ENCODE measurements at places on chromosomes 2 and 18.

DNA sequence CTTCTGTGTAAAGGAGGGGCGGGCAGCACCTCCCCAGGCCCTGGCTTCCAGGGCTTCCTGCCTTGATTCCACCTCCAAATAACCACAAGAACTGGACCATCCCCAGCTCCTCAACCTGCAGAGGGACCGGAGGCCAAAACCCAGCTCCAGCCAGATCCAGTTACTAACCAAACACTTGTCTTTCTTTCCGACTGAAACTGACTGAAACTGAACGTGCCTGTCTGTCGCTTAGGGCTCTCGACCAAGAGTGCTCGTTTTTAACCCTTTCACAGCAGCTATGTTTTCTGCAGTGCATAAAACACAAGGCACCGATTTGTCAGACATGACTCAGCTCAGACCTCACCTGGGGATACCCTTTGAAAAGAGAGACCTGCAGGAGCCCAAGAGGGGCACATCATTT, 249.9 kb upstream of the SIX2 start:
- DNase-seq = no peak

DNA sequence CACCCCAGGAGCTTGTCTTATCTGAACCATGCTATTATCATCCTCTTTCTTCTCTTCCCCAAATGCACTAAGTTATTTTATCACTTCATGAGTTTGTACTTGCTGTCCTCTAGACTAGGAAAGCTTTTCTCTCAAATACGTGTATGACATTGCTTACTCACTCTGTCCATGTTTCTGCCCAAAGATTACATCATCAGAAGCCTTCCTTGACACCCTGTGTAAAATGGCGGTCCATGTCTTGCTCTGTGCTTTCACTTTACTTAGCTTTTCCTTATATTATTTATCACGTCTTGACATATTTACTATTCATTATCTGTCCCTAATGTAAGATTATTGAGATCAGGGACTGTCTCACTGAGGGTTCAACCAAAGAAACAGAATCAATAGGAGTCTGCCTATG, 196.1 kb upstream of the ZEB2 start:
- DNase-seq = no peak

- DNase-seq = no peak
Measured at GRCh38 chr2:14428056-14428455, 204.5 kb upstream of the LRATD1 start.

GRCh38 chr18:32815881-32816280, 43.1 kb upstream of the KLHL14 start:
- no peak for DNase-seq

DNA sequence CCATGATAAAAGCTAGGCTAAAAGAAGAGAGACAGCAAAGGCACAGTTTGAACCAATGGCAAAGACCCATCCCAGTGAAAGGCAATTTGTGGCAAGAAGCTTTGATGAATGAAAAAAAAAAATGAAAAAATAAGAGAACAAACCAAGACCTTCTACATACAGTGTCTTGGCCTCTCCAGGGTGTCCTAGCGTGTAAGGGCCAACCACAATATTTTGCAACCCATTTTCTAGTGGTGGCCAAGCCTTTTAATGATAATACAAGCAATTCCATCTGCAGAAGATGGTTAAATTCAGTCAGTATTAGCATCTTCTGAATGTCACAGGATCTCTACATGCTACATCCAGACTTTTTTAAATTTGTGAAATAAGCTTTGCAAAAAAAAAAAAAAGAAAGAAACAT, 270.4 kb downstream of the LRATD1 start:
- DNase-seq = no peak

DNA sequence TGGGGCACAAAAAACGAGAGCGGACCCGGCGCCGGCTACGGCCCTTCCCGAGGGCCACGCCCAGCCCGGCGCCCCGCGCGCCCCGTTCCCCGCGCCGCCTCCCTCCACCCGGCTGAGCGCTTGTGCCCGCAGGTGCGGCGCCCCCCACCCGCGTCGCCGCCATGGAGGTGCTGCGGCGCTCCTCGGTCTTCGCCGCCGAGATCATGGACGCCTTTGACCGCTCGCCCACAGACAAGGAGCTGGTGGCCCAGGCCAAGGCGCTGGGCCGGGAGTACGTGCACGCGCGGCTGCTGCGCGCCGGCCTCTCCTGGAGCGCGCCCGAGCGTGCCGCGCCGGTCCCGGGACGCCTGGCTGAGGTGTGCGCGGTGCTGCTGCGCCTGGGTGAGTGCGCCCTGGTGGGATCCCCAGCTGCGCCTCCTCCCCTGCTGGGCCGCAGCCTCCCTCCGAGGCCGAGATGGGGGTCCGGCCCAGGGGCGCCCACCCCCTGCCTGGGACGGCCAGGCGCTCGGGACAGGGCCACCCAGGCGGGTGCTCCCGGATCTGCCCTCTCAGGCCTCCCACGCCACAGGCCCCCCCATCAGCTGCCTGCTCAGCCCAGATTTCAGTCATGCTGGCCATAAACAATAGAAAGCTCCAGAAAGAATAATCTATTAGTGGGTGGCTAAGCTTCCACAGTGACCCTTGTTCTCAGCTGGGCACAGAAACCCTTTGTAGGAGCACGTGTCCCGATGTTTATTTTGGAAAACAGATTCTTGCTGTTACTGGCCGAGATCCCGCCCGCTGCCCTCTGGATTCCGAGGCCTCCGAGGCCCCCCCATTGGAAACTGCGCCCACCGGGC, 997 bp downstream of the BOK start:
- DNase-seq = no peak

DNA sequence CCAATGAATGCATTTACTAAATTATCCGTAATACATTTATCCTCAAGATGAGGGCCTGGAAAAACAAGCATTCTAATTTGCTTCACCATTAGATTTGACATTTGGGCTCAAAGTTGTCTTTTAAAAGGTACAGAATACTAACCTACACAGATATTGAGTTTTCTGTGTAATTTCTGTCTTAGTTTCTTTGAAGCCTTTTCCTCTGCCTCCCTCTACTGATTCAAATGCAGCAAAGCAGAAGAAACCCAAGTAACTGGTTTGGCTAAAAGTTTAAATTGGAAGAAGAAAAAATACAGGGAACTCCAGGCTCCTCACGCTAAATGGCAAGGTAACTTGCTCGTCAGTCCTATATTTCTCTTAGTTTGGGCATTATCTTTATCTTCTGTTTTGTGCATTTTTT, 53.3 kb upstream of the SLC5A7 start:
- DNase-seq = no peak

GRCh38 chr2:78145997-78146722, 624.0 kb upstream of the LRRTM4 start:
- DNase-seq = no peak

GRCh38 chr2:190670182-190670946, 21.5 kb downstream of the NAB1 start:
- DNase-seq = no peak

DNA sequence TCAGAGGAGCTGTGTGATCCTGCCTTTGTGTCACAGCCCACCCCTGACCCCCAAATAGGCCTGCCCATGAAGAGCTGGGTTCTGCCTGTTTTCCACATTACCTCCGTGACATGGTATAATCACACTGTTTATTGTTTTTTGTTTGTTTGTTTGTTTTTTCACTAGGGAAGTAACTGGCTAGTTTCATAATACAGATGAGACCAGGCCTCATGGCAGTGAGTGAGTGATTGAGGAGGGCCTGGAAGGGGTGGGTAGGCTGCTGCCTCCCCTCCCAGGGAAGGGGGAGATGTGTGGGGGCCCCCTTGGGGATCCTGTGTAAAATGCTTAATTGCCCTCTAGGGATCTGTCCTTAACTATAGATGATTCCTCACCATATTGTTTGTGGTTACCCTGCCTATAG, 190.5 kb downstream of the LDLRAD4 start:
- no peak for DNase-seq

All from GM19239 (cell line).